ENCODE measurements at places on chromosomes 1 and 21.

- DNase-seq = no peak
Measured at GRCh38 chr1:1599935-1600860, at the start of gene FNDC10. Gene FNDC10 (minus strand): TSS chr1:1600135. CDS start chr1:1600015, 120 bp downstream.

DNA sequence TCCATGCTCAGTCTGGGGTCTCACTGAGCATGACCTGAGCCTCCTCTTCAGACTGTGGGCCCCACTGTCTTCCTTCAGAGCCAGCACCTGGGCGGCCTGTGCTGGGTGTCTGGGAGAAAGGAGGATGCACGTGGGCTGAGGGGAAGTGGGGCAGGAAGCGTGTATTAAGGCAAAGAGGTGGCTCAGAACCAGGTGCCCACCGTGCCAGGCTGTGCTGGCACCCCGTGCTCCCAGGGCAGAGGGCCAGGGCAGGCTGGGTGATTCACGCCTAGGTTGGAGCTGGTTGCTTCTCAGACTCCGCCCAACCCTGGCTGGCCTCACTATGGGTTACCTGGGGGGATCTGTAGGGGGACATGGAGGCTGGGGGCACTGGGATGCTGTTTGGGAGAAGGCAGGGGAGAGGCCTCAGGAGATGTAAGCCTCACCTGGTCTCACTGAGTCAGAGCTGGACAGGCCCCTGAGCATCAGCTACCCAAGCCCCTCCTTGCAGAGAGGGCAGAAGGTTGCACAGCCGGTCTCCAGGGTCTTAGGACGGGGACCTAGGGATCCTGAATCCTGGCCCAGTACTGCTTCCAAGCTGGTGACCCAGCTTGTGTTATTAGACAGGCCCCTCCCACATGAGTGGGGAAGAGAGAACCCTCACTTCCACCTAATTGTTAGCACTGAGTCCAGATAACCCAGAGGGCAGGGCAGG, 18.6 kb upstream of the PADI1 start:
- no peak for DNase-seq

DNA sequence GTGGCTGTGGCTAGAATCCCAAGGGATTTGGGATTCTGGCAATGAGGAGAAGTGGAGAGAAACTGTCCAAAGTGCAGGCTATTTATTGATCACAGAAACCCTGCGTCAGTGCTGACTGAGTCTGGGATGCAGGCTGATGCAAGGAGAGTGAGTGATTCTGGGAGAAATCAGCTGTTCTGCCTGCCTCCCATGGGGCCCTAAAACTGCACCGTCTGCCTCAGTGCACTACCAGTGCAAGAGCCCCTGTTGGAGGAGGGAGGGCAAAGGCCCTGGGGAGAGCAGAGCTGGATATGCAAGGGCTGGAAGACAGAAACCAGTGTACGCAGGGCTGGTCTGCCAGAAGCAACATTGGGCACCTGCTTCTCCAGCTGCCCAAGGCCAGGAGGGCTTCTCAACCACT, 42.6 kb downstream of the C1orf198 start:
- no peak for DNase-seq

DNA sequence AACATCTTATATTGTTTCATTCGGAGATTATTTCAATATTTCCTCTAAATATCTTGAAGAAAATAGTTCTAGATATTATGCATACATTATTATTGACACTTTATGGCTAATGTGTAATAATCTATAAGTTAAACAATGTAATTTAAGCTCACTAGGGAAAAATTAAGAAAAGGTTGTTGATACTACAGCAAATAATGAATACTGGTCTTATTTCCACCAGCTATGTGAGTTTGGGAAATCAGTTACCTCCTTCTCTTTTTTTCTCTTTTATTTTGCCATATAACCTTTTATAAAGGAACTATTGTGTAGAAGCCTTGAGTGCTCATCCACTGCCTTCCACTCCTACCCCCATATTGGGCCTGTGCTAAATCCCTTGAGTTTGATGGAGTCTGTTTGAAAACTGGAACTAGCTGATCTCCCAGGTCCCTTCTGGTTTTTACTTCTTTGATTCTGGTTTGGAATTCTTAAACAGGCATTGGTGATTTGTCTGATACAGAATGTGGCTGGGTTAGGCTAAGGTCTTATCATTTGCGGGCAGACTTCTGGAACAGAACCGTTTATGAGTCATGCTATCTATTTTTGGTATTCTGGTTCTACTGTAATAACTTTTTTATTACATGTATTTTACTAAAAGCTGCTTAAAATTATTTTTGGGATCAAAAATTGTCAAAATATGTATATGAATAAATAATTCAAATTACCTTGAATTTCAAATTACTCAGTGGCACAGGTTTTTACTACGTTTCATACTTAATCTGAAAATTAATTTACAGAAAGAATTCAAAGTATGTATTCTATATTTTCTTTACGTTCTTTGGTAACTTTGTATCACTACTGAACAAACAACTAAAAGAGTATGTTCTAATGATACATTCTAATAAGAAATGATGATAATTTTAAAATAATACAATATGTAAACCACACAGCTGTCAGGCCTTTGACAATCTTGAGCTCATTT, 5.0 kb upstream of the CDC14A start:
- no peak for DNase-seq

Measured in SK-N-DZ (cell line).